Left lobe of liver (tissue), 2 donors: ENCODE measurements at places on chromosomes 7 and 10. TPM values are rescaled to one million over a fixed set of nuclear protein-coding genes. Genes with fewer than 3 reads are reported as not detected.

The HOXA2 gene
- total RNA-seq, result 0.15 TPM

The FAM20C gene
- 72.2 TPM for total RNA-seq

DNA sequence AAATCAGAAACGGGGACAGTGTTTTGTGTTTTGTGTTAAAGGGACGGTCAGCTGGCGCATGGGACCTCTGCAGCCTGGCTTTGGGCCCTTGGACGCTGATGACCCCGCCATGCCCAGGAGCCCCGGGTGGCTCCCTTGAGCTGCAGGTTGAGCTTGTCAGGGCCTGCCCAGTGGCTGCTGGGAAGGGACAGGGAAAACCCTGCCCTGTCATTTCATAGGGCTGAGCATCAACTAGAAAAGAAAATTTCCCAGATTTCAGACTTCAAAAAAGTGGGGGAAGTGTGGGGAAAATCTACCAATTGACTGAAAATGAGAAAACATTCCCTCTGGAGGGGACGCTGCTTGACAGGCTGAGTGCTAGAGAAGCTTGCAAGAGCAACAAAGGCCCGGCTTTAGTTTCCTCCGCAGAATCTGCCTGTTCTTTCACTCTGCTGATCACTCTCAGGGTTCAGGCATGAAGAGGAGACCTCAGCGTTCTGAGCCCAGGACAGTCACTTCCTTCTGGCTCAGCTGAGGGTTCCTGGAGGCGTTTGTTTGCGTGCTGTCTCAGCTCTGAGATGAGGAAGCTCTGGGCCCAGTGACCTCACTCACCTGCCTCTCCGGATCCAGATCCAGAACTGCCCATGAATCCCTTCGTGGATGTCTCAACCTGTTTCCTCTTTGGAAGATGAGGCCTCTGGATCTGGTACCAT lies 18.6 kb upstream of the DNAJB6 start:
- no peak for DNase-seq

The PCGF6 gene
- 7.6 TPM for total RNA-seq

The MMP21 gene
- 0.20 TPM for total RNA-seq

DNA sequence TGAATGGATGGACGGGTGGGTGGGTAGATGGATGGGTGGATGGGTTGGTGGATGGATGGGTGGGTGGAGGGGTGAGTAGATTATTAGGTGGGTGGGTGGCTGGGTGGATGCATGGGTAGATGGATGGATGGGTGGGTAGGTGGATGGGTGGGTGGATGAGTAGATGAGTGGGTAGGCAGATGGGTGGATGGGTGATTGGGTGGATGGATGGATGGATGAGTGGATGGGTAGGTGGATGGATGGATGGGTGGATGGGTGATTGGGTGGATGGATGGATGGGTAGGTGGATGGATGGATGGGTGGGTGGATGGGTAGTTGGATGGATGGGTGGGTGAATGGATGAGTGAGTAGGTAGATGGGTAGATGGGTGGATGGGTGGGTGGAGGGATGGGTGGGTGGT lies 59.6 kb upstream of the ADGRA1 start:
- DNase-seq, result no peak

- no peak for DNase-seq
These were observed 67.6 kb downstream of the CDK6 start for GRCh38 chr7:92768501-92769393.

DNA sequence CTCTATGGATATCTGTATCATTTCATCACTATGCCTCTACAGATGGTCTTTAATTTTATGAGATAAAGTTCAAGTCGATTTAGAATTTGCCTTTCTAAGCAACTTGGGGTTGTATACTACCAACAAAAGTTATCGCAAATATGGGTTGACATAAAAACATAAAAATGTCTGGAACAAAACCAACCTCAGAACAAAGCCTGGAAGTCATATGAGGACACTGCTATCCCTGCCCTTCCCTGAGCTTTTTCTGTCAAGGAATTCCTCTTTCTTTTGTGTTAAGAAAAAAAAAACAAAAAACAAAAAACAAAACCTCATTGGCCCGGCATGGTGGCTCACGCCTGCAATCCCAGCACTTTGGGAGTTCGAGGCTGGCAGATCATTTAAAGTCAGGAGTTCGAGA lies 319.3 kb downstream of the CAMK1D start:
- DNase-seq, result no peak
